Lung (tissue), 17 donors: ENCODE measurements at places on chromosomes 11 and 22. TPM values are rescaled to one million over a fixed set of nuclear protein-coding genes. Genes with fewer than 3 reads are reported as not detected.

FLRT1 gene
- polyA plus RNA-seq: 0.06 TPM

MUC6 gene
- 0.06 TPM for polyA plus RNA-seq

TMEM126A gene
- 40.8 TPM for polyA plus RNA-seq

RFPL3 gene
- polyA plus RNA-seq: not detected
